ENCODE measurements at places on chromosomes 5 and 9.

DNA sequence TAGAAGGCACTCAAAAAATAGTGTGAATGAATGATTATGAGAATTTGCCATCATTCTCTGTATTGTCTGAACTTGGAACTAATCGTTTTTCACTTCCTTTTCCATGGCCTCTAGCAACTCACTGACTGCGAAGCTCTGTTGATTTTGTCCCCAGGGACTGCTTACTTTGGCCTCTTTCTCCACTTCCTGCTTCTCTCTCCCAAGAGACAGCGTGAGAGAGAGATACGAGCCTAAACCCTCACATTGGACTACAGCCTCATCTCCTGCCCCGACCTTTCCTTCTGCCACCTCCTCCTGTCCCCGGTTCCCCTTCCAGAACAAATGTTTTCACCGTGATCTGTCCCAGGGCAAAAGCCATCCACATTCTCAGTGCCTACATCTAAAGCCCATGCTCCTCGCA is 300.8 kb upstream of the PANK3 start:
- DNase-seq, result no peak

- no peak for DNase-seq
Observed at GRCh38 chr5:95773335-95774059, 42.4 kb downstream of the RHOBTB3 start.

GRCh38 chr5:139638090-139638735 is 9.9 kb upstream of the CXXC5 start:
- peak; percentile 70 for DNase-seq

DNA sequence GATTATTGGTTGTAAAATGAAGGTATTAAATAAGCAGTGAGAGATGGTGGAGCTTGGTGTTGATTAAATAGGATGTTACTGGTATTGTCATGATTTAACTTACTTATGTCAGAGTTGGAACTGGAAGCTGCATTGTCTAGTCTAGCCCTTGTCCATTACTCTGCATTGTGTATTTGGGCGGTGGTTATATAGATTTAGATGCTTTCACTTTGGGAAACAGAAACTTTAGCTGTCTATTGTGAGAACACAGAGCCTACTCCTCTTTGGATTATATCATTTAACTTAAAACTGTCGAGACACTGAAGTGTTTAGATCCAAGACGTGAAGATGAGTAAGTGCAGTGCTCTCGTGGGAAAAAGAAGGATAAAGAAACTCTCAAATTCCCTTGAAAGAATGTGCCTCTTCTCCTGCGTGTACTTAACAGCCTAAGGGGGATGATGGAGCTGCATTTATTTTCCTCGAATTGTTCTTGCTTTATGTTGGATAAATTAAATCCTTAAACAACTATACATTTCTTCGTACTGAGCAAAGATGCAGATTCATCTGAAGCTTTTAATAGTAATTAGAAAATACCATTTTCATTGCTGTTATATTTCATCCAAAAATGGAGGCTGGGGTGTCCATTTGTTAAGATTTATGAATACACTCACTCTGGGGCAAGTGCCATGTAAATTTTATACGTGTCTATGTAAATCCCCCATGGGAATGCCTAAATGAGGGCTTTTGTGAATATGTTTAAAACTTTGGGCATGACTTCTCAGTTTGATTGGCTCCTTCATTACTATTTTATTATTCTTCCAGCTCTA is 21.6 kb downstream of the FBXL7 start:
- DNase-seq, result no peak

- no peak for DNase-seq
Observed at GRCh38 chr5:159713254-159713653, 203.0 kb upstream of the ADRA1B start.

GRCh38 chr9:19551124-19551929 is 142.5 kb downstream of the ACER2 start:
- no peak for DNase-seq

DNA sequence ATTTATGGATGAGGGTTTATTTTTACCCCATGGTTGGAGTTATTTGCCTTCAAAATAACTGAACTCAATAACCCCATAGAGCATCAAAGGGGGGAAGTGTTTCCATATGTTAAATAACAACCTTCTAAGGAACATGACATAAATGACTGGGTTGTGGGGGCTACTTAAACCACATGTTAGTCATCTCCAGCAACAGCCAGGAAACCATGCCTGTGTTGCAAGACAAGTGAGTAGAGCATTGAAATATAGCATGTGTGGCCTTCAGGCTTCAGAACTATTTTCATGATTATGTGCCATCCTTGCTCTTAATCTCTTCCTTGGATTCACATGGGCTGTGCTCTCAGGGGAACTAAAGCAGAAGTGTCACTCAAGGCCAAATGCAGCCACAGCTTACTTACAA is 431.2 kb downstream of the AGTPBP1 start:
- DNase-seq, result no peak

- no peak for DNase-seq
Observed at GRCh38 chr5:124894541-124894940, 148.1 kb upstream of the ZNF608 start.

DNA sequence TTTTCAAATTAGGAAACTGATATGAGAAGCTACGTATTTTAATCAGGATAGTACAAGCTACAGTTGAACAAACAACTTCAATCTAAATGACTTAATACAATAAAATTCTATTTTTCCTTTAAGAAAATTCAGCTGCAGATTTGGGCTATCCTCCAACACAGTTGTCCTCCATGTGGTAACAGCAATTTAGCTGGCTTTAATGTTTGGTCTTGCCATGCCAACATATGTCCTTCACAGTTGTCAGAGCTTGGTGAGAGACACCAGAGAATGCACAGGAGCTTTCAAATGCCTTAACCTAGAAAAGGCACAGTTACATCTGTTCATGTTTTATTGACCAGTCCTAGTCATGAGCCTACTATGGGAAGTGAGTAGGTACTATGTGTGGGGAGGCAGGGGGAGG is 10.8 kb downstream of the FAM174A start:
- no peak for DNase-seq

DNA sequence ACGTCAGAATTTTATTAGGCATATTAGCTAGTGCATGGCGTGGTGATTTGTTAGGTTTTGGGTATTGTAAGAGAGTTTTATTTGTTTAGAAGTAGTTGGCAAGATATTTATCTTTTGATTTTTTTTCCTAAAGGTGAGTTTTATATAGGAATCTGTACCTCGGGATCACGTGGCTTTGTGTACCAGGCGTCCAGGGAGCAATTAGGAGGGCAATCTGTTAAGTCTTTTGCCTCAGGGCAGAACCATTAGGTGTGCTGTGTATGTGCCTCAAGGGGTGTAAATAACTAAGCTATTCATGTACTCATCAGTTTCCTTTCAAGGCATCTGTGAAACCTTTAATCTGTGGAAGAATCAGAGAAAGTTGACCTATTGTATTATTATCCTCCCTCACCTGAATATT is 39.4 kb downstream of the ZSWIM6 start:
- DNase-seq, result no peak

GRCh38 chr9:107717529-107718314 is 228.2 kb upstream of the KLF4 start:
- no peak for DNase-seq

DNA sequence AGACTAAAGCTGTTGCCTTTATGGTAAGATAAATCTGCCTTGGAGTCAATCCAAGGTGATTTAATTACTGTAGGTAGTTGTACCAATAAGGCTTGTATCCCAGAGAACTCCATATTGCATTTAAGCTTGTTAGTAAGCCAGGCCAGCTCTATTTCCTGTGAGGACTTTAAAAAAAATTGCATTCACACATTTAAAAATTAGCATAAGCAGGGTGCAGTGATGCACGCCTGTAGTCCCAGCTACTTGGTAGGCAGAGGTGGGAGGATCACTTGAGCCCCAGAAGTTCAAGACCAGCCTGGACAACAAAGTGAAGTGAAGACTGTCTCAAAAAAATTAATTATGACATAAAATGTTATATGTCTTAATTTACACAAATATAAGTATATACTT is 28.7 kb upstream of the ABL1 start:
- no peak for DNase-seq

DNA sequence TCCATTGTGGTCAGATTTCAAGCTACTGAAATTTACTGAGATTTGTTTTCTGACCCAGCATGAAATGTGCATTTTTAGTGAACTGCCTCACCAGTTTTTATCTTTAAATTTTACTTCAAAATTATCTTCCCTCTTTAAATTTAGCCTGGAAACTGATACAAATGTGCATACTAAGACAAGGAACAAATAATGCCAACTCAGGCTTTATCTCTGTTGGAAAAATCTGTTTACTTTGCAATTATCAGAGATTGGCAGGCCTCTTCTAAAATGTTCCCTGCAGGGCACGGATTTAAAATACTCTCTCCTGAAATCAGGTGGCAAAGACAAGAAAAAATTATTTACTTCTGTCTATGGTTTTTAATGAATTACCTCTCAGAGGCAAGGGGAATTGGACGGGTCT is 151.0 kb upstream of the PTCH1 start:
- DNase-seq, result no peak

DNA sequence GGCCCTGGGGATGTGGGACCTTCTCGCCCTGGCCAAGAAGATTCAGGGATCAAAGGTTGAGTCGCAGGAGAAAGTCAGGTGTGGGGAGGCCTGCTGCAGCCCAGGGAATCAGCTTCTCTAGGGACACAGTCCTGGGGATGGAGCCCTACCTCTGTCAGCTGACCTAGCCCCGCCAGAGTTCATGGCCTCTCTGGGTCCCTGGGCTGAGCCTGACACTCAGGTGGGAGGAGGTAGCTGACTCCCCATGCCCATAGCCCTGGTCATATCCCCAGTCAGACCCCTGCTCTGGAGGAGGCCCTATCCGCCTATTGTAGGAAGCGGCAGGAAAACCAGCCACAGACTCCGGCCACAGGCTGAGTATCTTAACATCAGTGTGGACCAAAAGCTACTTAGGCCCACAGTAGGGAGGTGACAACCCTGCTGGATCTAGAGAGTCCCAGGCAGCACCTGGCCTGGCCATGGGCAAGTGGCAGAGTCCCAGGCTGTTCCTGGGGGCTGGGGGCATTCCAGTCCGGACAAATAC is 15.0 kb upstream of the MRNIP start:
- DNase-seq, result no peak

DNA sequence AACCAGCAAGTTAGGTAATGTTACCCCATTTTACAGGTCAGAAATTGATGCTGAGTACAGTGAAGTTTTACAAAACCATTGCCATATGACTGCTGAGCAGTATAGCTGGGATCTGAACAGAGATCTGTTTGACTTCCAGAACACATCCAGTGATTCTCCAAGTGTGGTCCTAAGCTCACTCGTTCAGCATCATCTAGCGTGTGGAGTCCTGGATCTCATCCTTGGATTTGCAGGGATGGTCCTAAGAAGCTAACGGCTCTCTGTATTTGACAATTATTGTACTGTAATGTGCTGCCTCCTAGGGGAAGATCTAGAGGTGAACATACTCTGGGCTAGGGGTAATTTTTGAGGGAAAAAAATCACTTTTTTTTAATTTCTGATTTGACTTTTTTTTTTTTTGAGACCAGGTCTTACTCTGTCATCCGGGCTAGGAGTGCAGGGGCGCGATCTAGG is 1.4 kb downstream of the SLC26A2 start:
- DNase-seq, result no peak

GRCh38 chr5:160824301-160825001 is 27.6 kb downstream of the ATP10B start:
- no peak for DNase-seq

DNA sequence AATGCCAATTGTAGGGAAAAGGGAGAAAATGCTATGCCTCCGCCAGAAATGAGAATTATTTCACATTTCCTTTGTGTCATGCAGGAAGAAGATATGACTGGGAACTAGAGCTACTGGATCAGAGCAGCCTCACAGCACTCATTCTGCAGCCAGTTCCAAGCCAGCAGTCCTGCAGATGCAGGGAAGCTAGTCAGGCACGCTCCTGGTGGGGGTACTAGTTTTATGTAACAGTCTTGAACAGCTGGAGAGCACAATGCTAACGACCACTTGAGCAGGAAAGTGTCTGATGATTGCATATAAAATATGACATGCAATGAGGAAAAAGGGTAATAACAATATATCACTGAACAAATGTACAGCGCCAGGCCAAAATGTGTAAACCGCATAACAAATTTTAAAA is 21.7 kb downstream of the CDH10 start:
- no peak for DNase-seq
